ENCODE measurements at places on chromosomes 5 and 9. TPM values are rescaled to one million over a fixed set of nuclear protein-coding genes. Genes with fewer than 3 reads are reported as not detected.

- no peak overlapping the region for H3K4me3 ChIP-seq
- H3K36me3 ChIP-seq: no peaks in the 10 kb centered on the region
- H3K4me1 ChIP-seq: peaks cover 4% of the 10 kb centered on the region
- H3K27me3 ChIP-seq: no peaks in the 10 kb centered on the region
- no peak overlapping the region for H3K27ac ChIP-seq
- no peak for DNase-seq
These were observed 124.4 kb downstream of the PIK3R1 start for GRCh38 chr5:68339921-68340321.

DNA sequence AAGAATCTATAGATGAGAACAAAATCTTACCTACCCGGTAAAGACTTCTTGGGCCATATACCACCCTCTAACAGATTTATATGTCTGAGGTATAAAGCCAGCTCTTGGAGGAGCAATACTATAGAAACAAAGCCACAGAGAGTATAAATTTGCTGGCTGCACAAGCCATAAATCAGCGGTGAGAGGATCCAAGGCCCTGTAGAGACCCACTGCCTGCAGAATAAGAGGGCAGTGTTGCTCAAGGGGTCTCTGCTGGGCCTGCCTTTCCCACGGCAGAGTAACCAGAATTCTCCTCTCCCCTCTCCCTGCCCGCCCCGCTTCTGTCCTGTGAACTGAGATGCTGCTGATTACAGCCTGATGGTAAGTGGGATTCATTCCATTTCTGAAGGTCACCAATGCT, 89.2 kb downstream of the NDFIP1 start:
- no peaks in the 10 kb centered on the region for H3K36me3 ChIP-seq
- no peak for DNase-seq
- H3K4me1 ChIP-seq: peaks cover 2% of the 10 kb centered on the region
- no peaks in the 10 kb centered on the region for H3K27me3 ChIP-seq

The HEMGN gene
- total RNA-seq: 0.42 TPM

The C7 gene
- total RNA-seq: 105 TPM

DNA sequence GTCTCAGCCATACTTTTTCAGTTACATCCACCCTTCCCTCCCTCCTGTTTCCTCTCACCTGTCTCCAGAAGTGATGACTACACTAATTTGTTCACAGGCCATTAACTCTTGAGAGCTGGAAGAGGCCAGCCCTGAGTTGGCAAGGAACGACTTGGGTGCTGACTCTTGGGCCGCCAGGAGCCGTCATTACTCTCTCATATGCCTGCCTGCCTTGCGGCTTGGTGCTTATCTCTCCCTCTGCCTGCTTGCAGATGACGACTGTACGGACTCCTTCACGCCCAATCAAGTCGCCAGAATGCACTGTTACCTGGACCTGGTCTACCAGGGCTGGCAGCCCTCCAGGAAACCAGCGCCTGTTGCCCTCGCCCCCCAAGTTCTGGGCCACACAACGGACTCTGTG, 66.1 kb downstream of the PAPPA start:
- no peak overlapping the region for H3K4me3 ChIP-seq
- no peaks in the 10 kb centered on the region for H3K27me3 ChIP-seq
- no peak overlapping the region for H3K27ac ChIP-seq
- H3K4me1 ChIP-seq: no peaks in the 10 kb centered on the region
- H3K36me3 ChIP-seq: no peaks in the 10 kb centered on the region

The JAKMIP2 gene
- total RNA-seq: 1.6 TPM

The WNT8A gene
- not detected for total RNA-seq

The RLN1 gene
- not detected for total RNA-seq

GRCh38 chr5:144084971-144085370, 85.5 kb downstream of the YIPF5 start:
- no peaks in the 10 kb centered on the region for H3K27me3 ChIP-seq
- H3K27ac ChIP-seq: no peak overlapping the region
- no peaks in the 10 kb centered on the region for H3K36me3 ChIP-seq

The INSYN2B gene
- 1.1 TPM for total RNA-seq

DNA sequence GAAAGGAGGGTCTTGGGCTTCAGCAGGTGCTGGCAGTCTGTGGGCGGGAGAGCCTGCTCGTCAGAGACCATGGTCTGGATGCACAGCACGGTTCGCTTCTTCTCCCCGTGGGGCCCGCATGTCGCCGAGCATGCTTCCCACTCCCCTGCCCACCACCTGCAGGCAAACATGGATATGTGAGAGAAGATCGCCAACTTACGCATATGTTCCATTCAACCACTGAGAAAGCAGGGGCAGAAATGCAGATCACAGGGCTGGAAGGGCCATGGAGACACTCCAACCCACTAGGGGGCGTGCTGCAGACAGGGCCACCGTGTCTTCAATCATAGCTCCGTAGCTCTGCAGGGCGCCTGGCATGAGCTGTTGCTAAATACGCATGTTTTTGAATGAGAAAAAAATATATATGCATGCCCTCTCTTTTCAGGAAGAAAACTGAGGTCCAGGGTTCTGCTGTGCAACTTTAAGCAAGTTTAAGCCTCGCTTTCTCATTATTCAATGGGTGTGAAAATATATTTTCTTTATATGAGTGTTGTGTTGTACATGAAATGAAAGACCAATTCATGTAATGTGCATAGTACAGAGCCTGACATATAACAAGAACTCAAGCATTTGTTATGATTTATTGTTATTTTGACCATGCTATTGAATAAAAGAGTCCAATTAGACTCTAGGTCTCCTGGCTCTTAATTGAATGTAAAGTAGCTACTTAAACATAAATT, 148.0 kb downstream of the TARS1 start:
- no peaks in the 10 kb centered on the region for H3K4me1 ChIP-seq
- H3K36me3 ChIP-seq: no peaks in the 10 kb centered on the region
- H3K27me3 ChIP-seq: no peaks in the 10 kb centered on the region
- no peak overlapping the region for H3K4me3 ChIP-seq

DNA sequence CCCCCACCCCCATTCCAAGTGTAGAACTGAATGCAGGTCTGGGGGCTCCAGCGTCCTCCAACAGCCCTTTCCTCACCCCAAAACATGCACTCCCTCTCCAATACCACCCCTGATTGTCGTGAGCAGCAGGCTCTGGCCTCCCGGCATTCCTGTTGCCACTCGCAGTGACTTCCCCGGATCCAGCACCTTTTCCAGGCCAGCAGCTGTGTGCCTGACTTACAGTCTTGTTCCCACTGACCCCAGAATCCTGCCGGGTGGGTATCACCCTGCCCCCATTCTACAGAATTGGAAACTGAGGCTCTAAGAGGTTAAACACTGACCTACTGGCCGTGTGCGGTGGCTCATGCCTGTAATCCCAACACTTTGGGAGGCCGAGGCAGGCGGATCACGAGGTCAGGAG, 127.2 kb downstream of the OLFM1 start:
- H3K36me3 ChIP-seq: no peaks in the 10 kb centered on the region
- no peak overlapping the region for H3K4me3 ChIP-seq

DNA sequence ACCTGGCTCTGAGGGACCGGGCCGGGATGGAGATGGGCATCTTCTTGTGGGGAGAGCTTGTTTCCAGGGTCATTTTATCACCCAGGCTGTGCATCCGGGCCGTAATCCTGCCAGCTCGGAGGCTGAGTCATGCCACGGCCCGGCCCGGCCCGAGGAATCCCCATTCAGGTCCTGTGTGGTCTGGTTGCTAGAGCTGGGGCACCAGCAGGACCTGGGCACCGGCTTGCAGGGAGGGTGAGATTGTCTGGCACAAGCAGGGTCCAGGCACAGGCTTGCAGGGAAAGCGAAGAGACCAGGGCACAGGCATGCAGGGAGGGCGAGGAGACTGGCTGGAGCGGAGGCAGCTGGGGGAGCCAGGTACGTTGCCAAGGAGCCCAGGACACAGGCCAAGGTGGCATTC, 106.8 kb downstream of the RXRA start:
- DNase-seq: no peak
- peaks cover 19% of the 10 kb centered on the region for H3K4me1 ChIP-seq
- H3K36me3 ChIP-seq: peaks cover 36% of the 10 kb centered on the region

GRCh38 chr9:3478549-3478953, 47.2 kb downstream of the RFX3 start:
- H3K27me3 ChIP-seq: no peaks in the 10 kb centered on the region
- no peak overlapping the region for H3K4me3 ChIP-seq
- H3K36me3 ChIP-seq: no peaks in the 10 kb centered on the region
- no peak for DNase-seq

GRCh38 chr5:145178641-145179523, 656.3 kb downstream of the PRELID2 start:
- no peaks in the 10 kb centered on the region for H3K36me3 ChIP-seq
- H3K27ac ChIP-seq: no peak overlapping the region
- no peaks in the 10 kb centered on the region for H3K4me1 ChIP-seq
- DNase-seq: no peak

The NTNG2 gene
- 1.2 TPM for total RNA-seq

The SLCO6A1 gene
- total RNA-seq: not detected

The LRRC70 gene
- 4.2 TPM for total RNA-seq

DNA sequence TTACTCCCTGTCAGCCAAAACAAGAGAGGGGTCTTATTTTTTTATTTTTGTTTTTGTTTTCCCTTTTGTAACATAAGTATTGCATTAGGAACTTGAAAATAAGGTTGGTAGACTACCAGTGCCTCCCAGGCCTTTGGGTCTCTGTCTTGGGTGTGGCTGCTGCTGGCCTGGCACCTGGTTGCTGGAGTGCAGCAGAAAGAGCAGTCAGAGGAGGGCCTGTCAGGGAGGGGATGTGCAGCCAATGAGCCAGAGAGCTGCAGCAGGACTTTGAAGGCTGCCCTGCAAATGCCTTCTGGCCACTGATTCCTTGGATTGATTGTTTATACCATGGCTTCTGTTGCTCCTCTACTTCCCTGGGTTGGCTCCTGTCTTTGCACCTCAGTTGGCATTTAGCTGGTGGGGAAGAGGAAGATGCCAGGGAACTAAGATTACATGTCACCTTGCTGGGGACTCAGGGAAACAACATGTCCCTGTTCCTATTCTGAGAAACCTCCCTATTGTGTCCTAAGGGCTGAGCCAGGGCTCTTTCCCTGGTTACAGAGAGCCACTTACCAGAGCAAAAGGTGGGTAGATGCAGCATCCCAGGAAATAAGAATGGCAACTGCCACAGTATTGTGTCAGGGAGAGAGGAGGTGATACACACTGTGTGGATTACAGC, 66.6 kb downstream of the ANGPTL2 start:
- H3K4me3 ChIP-seq: no peak overlapping the region
- no peak for DNase-seq

DNA sequence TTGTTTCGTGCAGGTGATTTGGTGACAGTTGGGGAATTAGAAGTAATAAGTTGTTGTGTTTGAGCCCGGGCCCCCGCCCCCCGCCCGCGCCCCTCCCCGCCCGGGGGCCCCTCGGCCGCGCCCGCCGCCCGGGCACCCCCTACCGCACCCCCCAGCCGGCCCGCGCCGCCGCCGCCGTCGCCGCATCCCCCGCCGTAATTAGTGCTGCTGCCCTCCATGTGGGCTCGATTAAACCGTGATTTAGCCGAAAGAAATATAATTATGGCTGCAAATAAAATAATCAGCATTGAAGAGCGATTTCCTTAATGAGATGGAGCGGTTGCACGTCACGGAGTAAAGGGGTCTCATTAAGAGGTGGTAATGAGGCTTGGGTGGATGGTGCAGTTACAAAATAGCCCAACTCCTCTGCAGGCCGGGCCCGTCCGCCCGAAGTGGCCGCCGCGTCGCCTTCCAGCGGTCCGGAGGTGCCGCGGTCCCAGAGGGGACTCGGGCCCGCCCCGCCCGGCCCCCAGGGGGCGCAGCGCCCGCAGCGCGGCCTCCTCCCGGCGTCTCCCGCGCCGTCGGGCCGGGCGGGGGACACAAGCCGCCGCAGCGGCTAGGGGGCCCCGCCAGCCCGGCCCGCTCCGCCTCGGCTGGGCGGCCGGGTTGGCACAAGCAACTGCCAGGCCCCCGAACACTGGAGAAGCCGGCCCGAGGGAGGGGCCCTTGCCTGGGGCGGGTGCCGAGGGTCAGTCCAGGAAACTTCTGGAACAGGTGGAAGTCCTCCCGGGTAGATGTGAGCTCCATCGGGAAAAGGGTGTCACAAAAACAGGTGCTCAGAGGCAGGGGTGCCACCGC, 6.9 kb upstream of the OTP start:
- no peak overlapping the region for H3K27ac ChIP-seq
- H3K27me3 ChIP-seq: peaks cover 22% of the 10 kb centered on the region

The FABP6 gene
- not detected for total RNA-seq

GRCh38 chr5:8730194-8730593, 815.7 kb downstream of the SEMA5A start:
- no peaks in the 10 kb centered on the region for H3K36me3 ChIP-seq
- H3K27ac ChIP-seq: no peak overlapping the region
- no peaks in the 10 kb centered on the region for H3K27me3 ChIP-seq
- H3K4me1 ChIP-seq: no peaks in the 10 kb centered on the region
